ENCODE measurements at places on chromosomes 4 and X. TPM values are rescaled to one million over a fixed set of nuclear protein-coding genes. Genes with fewer than 3 reads are reported as not detected.

The BMP3 gene
- under 0.01 TPM for total RNA-seq

- DNase-seq: peak; percentile 45
These were observed 27.9 kb upstream of the EXOC1L start for GRCh38 chr4:55791666-55792065.

DNA sequence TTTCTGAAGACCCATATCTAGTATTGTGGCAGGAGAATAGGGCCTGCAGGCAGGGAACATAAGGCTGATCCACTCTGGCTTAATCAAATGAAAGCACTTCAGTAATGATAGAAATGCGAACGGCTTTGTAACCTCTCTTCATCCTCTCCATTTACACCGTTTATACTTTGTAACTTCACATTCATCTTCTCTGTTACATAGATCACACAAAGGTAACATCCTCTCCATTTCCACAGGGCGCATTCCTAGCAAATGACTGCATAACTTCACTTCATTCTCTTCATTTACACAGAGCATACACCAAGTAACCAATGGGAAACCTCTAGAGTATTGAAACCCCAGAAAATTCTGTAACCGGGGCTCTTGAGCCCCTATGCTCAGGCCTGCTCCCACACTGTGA lies 65.5 kb upstream of the SLC34A2 start:
- peak; percentile 33 for DNase-seq

DNA sequence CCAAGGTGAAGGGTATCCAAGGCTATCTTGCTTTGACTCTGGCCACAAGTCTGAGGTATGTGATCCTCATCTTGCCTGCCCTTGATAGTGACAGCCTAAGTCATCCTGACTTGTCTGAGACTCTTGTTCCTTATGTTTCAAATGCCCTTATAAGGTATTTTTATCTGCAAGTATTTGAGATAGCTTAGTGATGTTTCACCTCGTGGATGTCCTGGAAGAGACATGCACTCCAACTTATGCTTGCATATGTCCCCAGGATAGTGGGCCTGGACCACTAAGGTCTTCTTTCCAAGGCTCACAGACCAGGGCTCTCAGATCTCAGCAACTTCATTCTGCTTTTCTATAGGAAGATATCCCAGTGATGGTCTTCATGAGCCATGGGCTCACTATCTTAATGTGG lies 120.5 kb upstream of the WDR1 start:
- DNase-seq: no peak

The NAA11 gene
- total RNA-seq: not detected

GRCh38 chr4:40209401-40209800 lies 12.6 kb downstream of the RHOH start:
- DNase-seq: no peak

Measured in renal cortical epithelial cell (primary cell).